Kidney (tissue), 22 donors: ENCODE measurements at places on chromosomes 13 and 19. TPM values are rescaled to one million over a fixed set of nuclear protein-coding genes. Genes with fewer than 3 reads are reported as not detected.

DNA sequence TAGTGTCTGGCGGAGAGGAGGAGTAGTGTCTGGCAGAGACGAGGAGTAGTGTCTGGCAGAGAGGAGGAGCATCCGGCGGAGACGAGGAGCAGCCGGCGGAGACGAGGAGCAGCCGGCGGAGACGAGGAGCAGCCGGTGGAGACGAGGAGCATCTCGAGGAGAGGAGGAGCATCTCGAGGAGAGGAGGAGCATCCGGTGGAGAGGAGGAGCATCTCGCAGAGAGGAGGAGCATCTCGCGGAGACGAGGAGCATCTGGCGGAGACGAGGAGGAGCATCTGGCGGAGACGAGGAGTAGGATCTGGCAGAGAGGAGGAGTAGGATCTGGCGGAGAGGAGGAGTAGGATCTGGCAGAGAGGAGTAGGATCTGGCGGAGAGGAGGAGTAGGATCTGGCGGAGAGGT, 18.2 kb downstream of the C13orf46 start:
- DNase-seq = peak; percentile 24

The RASA3 gene
- 28.8 TPM for total RNA-seq

DNA sequence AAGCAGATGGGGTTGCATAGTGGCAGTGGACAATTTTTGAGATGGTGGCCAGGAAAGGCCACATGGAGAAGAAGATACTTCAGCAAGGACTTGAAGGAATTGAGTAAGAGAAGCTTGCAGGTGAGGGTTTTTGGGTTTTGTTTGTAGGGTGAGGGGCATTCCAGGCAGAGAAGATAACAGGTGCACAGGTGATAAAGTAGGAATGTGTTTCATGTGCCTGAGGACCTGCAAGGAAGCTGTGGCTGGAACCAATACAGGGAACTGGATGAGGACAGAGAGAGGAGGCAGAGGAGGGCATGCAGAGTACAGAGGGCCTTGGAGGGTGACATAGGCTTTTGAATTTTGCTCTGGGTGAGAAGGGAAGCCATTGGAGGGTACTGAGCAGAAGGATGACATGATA, 314.5 kb downstream of the KLF12 start:
- no peak for DNase-seq

DNA sequence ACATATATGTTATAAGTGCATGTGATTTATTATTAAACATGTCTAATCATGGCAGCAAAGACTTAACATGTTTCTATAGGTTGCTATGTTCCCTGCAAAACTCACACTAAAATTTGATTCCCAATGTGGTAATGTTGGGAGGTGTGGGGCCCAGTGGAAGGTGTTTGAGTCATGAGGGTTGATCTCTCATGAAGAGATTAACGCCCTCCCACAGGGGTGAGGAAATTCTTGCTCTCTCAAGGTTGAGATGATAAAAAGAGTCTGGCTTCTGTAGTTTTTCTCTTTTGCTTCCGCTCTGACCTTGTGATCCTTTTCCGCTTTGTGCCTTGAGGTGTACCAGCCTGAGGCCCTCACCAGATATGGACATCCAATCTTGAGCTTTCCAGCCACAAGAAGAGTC, 737.5 kb upstream of the SLITRK5 start:
- no peak for DNase-seq

DNA sequence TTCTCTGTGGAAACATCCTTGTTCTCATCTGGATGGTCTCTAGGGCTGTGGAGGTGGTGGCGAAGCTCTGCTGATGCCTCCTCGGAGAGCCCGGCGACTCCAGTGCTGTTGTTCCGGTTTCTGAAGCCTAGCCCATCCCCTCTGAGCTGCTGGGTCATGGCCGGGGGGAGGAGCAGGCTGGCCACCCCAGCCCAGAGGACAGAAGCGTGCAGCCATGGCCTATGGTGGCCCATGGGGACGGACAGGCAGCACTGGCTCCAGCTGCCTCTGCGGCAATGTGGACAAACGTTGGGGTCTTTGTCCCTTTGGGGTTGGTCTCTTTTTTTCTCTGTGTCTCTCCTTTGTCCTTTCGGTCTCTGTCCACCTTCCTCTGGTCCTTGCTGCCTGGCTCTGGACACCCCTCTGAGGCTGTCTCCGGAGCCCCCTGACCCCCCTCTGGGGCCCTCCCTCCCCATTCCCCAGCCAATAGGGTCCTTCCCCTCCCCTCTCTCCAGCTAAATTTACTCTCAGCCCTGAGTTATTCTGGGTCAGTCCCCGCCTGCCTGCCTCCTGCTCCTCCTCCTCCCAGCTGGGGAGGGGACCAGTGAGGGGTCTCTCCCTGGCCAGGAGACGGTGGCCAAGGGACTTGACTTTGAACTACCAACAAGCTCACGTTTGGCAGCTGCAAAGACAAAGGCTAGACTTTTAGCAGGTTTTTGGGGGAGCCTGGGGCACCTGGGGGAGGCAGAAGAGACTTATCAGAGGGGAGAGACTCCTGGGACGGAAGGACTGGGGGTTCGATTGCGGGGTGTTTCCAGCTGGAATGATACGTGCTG, at the start of gene HRC:
Gene HRC (minus strand): TSS at position 392 of the 815 bp plus-strand sequence. CDS start 159 bp downstream, at position 233.
- DNase-seq = peak; percentile 73

DNA sequence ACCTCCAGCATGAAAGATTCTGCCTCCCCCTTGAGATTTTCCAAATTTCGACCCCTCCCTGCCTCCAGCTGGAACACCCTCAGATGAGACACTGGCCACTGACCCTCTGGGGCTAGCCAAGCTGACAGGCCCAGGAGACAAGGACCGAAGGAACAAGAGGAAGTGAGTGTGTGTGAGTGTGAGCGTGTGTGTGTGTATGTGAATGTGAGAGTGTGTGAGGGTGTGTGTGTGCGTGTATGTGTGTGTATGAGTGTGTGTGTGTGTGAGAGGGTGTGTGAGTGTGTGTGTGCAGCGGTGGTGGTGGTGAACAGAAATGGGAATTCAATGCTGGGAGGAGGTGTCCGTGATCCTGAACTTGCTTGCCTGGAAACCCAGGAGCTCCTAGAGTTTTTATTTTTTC, 13.8 kb downstream of the HRC start:
- no peak for DNase-seq

DNA sequence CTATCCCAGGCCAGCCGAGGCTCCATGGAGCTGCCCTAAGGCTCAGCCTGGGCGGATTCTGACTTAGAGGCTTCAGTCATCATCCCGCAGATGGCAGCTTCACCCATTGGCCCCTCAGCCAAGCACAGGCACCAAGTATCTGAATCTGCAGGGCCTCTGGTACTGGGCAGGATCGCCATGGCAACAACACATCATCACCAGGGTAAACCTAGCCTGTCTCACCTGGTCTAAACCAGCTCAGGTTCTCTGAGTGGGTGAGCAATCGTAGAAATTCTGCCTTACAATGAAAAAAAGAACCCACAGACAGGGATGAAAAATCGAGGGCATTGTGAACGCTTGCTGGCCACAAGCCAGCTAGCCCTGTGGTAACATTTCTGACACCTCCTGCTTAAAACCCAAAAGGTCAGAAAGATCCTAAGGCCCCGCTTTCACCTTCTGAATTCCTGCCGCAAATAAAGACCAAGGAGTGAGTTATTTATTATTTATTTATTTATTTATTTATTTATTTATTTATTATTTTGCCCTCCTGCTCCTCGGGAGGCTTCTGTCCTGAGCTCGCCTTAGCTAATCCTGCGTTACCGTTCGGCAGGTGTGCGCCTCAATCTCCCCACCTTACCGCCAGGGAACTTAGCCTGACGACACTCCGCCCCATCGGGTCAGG, 12.0 kb upstream of the CEACAM21 start:
- peak; percentile 2 for DNase-seq

The CLIP3 gene
- 10.3 TPM for total RNA-seq

DNA sequence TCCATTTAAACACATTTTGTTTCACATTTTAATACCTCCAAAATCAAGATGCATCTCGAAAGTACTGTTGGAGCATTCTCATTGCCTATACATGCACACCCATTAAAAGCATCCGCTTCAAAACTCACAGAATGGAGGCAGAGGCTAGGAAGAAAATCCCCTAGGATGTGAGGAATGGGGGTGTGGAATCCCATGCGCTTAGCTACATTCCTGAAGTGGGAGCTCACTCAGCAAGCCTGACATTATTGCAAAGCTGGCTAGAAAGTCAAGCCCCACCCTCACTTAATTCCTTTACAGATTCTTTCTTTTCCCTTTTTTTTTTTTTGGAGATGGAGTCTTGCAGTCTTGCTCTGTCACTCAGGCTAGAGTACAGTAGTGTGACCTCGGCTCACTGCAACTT, 4.6 kb upstream of the FAM32A start:
- no peak for DNase-seq

GRCh38 chr19:3519126-3519525, 13.0 kb downstream of the FZR1 start:
- no peak for DNase-seq

DNA sequence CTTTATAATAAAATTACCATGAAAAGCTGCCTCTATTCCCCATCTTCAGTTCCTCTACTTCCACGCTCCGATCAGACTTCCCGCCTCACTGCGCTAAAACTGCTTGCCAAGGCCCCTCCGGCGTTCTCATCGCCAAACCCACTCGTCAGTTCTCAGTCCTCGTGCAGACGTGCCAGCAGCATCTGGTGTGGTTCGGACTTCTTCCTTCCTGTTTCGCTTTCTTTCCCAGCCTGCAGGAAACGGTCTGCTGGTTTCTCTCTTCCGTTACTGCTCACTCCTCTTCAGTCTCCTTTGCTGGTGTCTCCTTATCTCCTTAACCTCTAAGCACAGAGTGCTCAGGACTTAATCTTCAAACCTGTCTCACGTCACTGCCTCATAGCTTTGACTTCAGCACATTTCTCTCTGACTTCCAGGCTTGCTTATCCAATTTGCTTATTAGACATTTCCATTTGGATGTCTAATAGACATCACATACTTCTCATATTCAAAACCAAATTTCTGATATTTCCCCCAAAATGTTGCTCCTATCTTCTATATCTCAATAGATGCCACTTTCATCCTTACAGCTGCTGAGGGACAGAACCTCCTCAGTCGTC, 40.3 kb downstream of the RCBTB2 start:
- no peak for DNase-seq

The POU2F2 gene
- 9.8 TPM for total RNA-seq

DNA sequence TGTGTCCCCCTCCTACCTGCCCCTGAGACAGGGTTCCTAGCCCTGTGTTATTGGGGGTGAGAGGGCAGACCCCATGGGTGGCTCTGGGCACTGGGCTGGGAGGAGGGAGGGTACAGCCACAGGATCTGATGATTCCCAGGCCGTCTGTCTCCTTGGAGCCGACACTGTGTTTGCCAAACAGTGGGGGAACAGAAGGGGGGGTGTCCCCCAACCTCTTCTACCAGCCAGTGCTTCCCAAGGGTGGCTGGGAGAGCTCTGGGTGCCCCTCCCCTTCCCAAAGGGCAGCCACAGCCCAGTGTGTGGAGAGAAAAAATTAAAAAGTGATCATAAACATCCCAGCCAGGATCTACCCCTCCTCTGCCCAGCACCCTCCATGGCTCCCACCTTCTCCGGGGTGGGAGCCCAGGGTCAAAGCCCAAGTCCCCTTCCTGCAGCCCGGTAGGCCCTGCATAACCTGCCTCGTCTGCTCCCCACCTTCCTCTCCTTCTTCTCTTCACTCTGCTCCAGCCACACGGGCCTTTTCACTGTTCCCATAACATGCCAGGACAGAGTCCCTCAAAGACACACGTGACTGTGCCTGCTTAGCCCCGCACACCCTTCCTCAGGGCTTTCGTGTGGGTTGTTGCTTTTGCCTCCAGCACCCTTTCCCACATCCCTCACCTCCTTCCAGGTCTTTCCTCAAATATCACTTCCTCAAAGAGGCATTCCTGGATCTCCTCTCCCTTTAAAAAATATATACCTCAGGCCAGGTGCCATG, 1.4 kb upstream of the PLIN4 start:
- DNase-seq = no peak

The LILRB2 gene
- 11.5 TPM for total RNA-seq

DNA sequence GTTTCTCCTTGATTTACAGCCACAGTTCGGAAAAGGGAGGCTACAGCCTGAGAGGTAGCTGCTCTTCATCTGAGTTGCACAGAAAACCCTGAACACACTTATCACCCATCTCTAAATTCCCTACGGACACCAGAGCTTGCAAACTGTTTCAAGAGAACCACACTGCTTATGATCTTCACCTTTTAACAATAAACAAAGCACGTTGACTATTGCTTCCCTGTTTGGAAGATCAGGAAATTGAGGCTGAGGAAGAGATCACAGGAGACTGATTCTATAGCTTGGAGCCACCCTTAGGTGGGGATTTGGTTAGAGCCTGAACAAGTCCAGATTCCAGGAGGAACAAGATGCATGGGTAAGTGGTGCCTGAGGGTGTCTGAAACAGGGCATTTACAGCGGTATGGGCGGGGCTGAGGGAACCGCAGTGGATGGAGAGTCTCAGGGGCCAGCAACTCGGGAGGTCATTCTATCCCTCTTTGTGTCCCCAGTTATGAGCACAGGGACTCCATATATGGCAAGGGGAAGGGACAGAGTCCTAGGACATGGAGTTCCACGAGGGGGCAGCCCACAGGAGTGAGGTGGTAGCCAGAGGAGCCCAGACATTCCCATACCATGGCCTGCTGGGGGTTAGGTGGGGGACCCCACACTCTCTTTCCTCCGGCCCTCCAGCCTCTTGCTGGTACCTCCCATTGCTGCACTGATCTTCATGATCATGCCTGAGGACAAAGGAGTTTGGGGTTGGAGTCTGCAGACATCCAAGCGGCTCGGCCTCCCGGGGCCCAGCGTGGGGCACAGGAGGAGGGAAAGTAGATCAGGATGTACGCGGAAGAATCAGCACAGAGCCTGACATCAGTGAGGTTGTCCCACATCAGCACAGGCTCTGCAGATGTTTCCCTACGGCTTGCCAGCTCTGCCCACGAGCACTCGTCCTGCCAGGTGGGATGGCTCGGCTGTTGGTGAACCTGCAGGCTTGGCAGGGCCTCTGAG, 162.3 kb upstream of the ZNF536 start:
- peak; percentile 22 for DNase-seq

The SAMD1 gene
- 28.3 TPM for total RNA-seq

- peak; percentile 2 for DNase-seq
Observed at GRCh38 chr13:87094646-87095045, 576.5 kb upstream of the SLITRK5 start.

DNA sequence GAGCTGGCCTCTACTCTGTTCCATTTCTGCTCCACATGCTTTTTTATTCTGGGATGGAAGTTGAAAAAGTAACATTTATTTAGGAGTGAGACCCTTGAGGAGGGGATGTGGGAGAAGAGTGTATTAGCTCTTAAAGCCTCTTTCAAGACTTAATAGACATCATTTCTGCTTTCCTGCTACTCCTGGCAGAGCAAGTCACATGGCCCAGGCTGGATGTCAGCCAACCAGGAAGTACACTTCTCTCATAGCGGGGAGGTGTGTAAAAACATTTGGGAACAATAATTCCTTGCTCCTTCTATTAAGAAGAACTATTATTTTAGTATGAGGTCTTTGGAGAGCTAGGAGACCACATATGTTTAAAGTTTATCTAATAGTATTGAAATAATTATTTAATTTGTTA, 40.6 kb upstream of the FAM216B start:
- no peak for DNase-seq

- peak; percentile 54 for DNase-seq
Observed at GRCh38 chr19:10961073-10961860, 437 bp downstream of the SMARCA4 start.

- DNase-seq = no peak
Observed at GRCh38 chr19:7450243-7451223, 38.3 kb downstream of the PEX11G start.
